GM13976 (cell line): ENCODE measurements at places on chromosomes 7 and 10.

- no peak for DNase-seq
Observed at GRCh38 chr7:148419856-148420832, 170.4 kb upstream of the C7orf33 start.

DNA sequence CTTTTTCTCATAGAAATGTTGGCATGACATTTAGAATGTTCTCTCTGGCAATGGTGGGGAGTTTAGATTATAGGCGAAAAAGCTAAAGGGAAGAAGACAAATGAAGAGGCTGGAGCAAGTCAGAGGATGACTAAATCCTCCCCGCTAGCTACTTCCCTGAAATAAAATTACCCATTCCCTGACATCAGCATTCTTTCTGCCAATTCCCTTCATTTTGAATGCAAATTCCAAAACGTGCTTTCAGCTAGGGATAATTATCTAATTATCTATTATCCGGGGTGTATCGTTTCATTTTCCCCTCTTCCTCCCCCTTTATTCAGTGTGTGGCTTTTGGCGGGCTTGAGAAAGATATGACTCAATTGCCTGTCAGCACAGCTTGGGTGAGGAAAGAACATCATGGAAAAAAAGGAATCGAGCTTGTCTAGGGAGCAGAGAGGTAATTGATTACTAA is 672.3 kb downstream of the TNS3 start:
- no peak for DNase-seq

- no peak for DNase-seq
Observed at GRCh38 chr10:109962247-109962646, 38.9 kb upstream of the XPNPEP1 start.

GRCh38 chr10:131706952-131707351 is 193.9 kb upstream of the PPP2R2D start:
- no peak for DNase-seq

- no peak for DNase-seq
Observed at GRCh38 chr7:54839575-54840213, 80.7 kb upstream of the SEC61G start.

DNA sequence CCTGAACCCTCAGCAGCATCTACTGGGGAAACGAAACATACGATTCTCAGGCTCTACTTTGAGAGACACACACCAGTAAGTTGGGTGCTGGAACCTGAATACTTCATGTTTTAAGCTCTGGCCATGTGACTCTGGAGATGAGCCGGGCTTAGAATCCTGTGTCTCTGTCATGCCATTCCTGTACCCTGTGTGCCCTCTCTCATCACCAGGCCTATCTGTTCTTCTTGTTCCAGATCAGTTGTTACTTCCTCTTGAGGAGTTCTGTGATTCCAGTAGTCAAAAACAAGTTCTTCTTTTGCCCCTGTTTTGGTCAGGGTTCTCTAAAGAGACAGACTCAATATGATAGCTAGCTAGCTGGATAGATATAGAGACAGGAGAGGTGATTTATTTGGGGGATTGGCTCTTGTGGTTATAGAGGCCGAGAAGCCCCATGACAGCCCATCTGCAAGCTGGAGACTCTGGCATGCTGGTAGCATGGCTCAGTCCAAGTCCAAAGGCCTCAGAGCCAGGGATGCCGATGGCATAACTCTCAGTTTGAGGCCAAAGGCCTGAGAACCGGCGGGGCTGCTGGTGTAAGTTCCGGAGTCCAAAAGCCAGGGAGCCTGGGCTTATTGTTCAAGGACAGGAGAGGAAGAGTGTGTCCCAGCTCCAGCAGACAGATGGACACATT is 54.3 kb downstream of the CHN2 start:
- DNase-seq = no peak

DNA sequence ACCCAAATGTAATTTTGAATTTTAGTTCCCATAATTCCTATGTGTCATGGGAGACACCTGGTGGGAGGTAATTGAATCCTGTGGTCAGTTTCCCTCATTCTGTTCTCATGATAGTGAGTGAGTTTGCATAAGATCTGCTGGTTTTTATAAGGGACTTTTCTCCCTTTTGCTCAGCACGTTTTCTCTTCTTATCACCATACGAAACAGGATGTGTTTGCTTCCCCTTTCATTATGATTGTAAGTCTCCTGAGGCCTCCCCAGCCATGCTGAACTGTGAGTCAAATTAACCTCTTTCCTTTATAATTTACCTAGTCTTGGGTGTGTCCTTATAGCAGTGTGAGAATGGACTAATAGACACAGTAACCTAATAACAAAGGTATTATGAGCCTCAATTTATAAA is 36.1 kb upstream of the ZNF736 start:
- no peak for DNase-seq

- DNase-seq = no peak
Observed at GRCh38 chr10:110646417-110647135, 2.4 kb downstream of the RBM20 start.

GRCh38 chr7:102215711-102216110 is 71.0 kb upstream of the SH2B2 start:
- DNase-seq = no peak

- DNase-seq = no peak
Observed at GRCh38 chr7:36309301-36309700, 80.4 kb upstream of the ANLN start.

- no peak for DNase-seq
Observed at GRCh38 chr7:106774768-106775551, 90.1 kb upstream of the PIK3CG start.

DNA sequence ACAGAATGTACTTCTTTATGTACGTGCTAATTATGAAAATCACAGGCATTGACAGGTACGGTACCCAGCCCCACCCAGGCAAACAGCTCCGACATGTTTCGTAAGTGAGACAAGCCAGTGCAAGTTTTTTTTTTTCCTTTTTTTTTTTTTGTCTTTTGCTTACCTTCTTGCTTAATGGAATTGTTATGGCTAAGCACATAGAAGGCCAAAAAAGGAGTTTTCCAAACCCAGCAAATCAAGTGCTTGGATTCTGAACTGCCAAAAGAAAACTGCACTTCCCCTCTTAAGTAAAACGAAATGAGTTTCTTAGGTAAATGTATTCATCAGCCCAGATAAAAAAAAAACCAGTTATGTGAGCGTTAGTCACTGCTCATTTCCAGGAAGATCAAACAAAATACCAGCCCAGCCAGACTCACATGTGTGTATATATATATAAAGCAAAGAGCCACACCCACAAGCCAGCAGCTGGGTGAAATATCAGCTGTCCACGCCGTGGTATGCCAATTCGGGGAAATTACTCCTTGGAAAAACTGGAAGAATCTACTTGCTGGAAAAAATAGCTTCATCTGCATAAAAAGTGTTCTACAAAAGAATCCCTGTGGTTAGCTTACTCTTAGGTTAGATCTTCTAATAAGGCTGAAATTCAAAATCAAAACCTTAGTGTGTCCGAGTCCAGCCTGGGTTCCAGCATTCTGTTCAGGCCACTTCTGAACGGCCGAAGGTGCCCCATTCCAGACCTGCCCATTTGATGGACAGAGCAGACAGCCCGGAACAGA is 8.0 kb downstream of the KLF6 start:
- no peak for DNase-seq

- no peak for DNase-seq
Observed at GRCh38 chr7:119086026-119086425, 861.5 kb downstream of the ANKRD7 start.

- no peak for DNase-seq
Observed at GRCh38 chr7:2723138-2723850, 35.3 kb downstream of the AMZ1 start.

DNA sequence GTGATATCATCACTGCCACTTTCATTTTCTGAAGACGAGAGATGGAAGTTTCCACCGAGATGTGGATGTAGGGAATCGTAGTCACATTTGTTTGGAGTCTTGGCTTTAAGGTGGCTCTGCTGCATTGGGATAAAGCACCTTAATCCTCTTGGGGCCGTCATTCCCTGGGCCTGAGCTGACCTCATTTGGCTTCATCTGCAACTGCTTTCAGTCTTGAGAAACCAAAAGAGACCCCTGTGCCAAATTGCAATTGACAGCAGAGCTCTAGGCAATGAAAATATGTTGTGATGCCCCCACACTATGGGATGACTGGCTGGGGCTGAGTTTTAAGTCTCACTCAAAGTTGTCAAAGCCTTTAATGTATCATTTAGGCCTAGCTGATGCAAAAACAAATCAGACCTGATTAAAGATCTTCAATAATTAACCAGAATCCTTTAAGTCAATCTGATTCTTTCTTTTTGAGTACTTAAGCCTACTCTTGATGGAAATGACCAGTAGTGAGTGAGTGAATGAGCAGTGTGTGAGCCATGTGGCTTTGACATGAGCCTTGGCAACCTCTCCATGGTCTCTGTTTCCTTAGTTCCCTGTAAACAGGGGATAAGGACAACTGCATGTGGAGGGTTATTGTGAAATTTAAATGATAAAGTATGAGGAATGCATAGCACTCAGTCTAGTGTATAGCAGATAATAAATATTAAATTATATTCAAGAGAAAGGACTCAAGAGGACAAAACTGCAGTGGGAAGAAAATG is 155.0 kb downstream of the BMPER start:
- DNase-seq = no peak

DNA sequence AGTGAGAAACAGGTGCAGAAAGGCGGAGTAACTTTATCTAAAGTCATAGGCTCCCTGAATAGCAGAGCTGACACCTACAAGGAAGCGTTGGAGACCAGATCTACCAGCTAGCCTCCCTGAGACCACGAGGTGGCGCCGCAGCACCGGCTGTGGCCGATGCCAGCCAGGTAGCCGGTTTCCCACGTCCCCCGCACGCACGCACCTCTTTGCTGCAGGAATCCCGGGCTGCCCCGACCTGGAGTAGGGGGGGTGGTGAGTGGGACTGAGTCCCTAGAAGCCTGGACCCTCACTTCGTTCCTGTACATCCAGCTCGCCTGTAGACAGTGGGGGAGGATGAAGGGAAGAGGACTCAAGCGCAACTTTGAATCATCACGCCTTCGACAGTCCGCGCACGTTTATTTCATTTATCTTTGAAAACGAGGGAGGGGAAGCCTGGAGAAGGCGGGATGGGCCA is 3.7 kb downstream of the ELOVL3 start:
- DNase-seq = peak; percentile 87

GRCh38 chr7:8818406-8818805 is 385.0 kb downstream of the NXPH1 start:
- DNase-seq = no peak

DNA sequence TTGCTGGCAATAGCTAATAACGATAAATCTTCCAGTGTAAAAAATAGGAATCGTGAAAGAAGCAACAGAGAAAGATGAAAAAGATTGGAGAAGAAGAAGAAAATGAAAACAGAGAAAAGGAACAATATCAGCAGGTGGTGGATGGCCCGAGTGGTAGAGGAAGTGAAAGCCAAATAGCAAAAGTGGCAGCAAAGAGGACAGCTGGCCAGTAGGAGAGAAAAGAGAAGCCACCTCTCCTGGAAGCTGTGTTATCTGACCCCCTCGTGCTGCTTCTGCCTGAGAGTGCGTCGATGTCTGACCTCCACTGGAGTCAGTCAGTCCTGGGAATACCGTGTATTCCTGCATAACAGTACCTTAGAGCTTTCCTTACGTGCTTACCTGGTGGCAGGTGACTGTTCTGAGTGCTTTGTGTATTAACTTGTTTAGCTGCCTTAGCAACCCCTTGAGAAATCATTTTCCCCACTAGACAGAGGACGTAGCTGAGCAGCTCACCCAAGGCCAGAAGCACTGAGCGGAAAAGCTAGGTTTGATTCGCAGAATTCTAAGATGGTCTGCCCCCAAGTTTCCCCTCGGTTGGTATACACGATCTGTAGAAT is 88.3 kb downstream of the CHN2 start:
- DNase-seq = no peak

GRCh38 chr7:5677538-5678294 is 103.7 kb downstream of the RNF216 start:
- peak; percentile 65 for DNase-seq

- no peak for DNase-seq
Observed at GRCh38 chr7:125661006-125661405, 731.4 kb upstream of the POT1 start.

DNA sequence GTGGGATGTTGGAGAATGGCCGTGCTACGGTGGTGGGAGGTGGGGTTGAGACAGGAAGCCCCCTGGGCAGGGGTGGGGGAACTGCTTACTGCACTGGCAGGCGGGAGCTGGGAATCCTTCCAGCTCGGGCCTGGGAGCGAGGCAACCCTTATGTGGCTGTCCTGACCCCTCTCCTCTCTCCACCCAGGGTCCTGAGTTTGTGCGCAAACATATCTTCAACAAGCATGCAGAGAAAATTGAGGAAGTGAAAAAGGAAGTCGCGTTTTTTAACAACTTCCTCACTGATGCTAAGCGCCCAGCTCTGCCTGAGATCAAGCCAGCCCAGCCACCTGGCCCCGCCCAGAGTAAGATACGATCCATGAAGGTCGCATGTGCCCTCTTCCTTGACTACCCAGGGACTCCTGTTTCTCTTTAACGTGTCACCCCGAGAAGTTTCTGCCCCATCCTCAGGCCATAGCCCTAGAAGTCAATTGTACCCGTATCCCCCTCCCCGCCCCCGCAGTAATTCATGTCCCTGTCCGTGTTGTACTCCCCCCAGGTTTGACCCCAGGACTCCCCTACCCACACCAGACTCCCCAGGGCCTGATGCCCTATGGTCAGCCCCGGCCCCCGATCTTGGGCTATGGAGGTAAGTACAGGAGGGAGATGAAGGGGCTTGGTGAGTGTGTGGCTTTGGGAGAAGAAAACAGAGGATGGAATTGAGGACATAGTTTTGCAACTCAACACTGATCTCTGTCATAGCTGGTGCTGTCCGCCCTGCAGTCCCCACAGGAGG is 1.8 kb downstream of the UFSP1 start:
- DNase-seq = peak; percentile 86

DNA sequence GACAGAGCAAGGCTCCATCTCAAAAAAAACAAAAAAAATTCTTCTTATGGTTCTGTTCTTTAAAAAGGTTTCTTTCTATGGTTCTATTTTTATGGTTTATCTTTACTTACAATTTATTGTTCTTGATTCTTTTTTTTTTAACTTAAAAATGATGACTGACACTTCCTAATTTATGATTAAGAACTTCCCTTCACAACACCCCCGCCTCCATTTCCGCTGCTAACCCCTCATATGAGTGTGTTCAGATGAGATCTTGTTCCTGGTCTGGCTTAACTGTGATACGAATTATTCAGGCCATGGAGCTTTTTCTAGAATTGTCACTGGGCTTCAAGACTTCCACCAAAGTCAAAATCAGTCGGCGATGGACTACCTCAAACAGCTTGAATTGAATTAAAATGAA is 33.9 kb downstream of the PTER start:
- no peak for DNase-seq
